ENCODE measurements at places on chromosomes 12 and 14.
A peak's percentile ranks its signal among the peaks of the same experiment; 100 is the strongest.

- no peak for DNase-seq
Measured at GRCh38 chr12:74285773-74286172, 251.9 kb upstream of the ATXN7L3B start.

GRCh38 chr12:47735649-47736048 lies 10.4 kb upstream of the ENDOU start:
- DNase-seq: no peak

- DNase-seq: no peak
Measured at GRCh38 chr12:6380141-6381121, 3.5 kb upstream of the LTBR start.

- DNase-seq: no peak
Measured at GRCh38 chr12:114626-115211, 48.2 kb downstream of the IQSEC3 start.

GRCh38 chr14:99264691-99265450 lies 7.1 kb downstream of the BCL11B start:
- DNase-seq: peak; percentile 25

DNA sequence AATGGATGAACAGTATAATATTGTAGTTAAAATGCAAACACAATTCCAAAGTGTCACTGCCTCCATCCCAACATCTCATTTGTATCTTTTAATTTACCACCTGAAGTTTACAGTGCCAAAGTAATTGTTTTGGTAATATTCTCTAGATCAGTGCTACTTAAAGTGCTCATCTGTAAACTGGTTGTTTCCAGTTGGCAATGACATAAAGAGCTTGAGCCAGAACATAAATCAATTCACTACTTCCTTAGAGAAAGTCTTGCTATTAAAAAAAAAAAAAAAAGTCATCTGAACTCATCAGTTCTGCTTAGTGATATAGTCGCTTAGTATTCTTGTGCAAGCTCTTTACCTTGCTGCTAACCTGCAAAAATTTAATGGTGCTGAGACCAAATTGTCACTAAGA lies 16.4 kb downstream of the PLCZ1 start:
- no peak for DNase-seq

GRCh38 chr12:27981874-27982273 lies 9.3 kb upstream of the PTHLH start:
- DNase-seq: no peak

GRCh38 chr12:112898380-112898779 lies 8.4 kb upstream of the OAS1 start:
- DNase-seq: no peak

DNA sequence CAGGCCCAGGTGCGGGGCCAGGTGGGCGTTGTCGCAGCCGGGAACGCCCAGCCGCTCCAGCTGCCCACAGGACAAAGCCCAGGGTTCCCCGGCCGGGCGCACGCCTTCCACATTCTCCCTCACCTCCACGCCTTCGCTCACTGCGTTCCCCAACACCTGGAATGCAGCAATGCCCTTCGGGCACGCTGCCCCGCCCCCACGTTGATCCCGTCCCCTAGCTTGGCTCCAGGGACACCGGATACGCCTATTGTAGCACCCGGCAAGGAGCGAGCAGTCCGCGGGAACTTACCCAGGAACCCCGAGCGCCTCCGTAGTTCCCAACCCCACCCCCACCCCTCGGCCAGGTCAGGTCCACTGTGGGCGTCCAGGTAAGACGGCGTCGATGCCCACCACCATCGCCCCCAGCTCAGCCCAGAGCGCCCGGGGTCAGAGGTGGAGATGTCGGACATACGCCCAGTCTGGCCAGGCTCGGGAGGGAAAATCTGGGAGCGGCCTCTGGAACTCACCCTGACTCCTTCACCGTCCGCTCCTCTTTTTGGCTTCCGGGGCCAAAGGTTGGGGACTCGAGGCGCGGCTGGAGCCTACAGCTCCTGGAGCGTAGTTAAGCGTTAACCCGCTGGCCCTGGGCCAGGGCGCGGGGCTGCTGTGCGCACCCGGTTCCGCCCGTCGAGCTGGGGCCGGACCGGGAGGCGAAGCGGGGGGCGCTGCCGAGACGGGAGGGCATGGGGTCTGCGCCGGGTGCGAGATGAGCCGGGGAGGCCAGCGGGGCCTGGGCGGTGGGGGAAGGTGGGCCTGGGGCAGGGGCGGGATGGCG lies 594 bp upstream of the CEP170B start:
- no peak for DNase-seq

GRCh38 chr14:69845050-69845581 lies 34.1 kb upstream of the SMOC1 start:
- DNase-seq: no peak

- no peak for DNase-seq
Measured at GRCh38 chr12:81644503-81644902, 114.6 kb downstream of the PPFIA2 start.

DNA sequence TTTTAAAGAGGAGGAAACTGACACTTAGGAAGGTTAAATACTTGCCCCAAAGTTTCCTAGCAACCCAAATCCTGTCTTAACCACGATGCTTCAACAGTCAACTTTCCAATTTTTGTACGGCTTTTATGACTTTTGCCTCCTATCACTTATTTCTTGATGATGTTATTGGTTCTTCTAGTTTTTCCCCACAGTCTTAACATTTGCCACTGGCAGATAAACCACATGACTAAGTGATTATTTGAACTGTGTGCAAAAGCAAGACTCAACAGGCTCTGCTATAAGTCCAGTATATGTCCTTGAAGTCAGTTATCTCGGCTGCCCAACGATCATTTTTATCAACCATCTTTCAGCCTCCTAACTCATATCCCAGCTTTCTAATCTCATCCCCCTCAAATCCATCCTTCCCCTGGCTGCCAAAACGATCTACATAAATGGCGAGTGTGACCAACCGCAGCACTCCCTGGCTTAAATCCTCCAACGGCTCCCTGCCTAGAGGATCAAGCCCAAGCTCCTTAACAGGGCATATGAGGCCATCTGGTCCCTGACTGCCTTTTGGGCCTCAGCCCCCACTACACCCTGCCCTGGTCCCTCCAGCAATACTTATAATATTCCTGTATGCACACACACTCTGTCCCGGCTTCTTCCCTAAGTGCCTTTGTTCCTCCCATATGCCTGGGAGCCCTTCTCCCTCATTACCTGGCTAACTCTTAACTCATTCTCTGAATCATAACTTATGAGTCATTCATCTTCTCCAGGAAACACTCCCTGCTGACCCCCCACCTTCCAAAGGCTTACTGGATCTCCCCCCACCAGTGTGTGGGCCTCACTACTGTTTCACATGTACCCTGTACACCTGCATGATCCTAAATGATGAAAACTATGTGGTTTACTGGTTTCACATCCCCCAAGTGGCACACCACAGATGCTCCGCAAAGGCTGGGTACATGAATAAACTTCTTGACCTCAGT lies 8.8 kb downstream of the VPS37B start:
- DNase-seq: no peak

DNA sequence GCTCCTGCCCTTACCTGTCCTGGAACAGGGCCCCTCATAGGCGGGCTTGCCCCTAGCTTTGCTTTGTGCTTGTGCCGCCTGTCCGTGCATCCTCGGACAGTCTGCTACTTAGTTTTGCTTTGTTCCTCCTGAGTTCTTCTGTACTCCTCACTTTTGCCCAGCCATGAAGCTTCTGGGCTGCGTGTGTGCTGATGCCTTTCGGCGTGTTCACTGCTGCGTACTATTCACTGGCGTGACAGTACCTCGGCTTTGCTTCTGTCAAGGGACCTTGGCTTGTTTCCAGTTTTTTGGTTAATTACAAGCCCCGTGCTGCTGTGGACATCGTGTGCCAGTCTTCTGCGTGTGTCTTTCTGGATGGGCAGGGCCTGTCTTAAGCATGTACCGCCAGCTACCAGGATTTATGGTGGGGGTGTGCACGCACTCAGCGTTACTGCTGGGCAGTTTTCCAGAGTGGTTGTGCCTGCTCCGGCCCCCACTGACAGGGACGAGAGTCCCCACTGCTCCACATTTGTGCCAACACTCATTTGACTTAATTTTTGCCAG lies 2.5 kb downstream of the PACS2 start:
- no peak for DNase-seq

DNA sequence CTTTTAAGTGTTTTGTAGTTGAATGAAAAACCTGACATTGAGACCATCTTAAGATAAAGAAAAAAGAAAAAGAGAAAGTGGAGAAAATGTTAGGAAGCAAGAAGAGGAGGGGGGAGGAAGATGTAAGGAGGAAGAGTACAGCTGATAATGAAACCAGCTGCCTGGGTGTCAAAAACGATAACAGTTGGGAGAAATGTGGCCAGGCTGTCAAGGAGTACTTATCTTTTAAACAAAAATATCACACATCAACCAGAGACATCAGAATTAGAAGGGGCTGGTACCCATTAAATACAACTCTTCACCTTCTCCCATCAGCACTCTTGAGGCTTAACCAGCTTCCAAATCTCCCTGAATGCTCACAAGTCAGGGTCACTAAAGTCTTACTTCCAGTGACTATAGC lies 4.5 kb downstream of the SLC11A2 start:
- DNase-seq: no peak

DNA sequence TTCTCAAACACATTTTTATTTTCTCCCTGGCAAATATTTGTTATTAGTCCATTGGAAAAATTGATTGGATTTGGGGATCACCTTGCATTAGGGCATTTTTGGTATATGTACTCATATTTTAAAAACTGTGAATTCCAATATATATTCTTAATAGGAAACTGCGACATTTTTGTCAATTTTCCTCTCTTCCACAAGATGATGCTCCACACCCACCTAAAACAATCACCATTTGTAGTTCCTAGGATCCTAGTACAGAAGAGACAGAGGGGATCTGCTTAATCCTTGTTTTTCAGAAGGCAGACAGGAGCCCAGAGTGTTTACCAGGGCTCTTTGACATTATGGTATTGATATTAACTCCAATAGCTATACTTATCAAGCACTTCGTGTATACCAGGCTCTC lies 22.8 kb upstream of the OASL start:
- DNase-seq: no peak

DNA sequence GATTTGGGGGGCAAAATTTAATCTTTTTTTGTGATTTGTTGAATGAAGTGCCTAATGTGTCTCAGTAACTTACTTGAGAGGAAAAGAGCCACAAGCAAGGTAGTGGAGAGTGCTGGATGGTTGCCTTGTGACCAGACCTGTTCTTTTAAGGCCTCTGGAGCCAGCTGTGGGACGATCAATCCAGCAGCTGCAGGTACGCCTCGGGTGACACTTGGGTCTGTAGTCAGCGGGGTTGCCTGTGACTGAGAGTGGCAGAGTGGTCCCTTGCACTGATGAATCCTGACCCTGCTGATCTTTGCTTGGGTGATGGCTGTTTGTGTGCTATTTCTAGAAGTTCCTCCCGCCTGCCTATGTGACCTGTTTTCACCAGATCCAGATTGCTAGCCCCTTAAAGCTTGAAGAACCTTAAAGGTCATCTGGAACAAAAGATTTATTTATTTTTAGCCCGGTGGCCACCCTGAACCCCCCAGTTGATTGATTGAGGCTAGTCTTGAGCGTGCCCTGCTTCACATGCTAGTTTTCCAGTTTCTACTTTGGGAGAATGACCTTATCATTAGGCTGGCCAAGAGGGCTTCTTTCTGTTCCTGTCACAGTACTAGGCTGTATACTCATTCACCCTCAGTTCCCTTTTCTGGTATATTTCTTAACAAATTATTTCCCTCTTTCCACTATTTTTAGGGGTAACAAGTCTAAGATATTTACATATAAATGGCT lies 23.2 kb downstream of the PRKCH start:
- no peak for DNase-seq

GRCh38 chr12:43069768-43070221 lies 480.2 kb upstream of the PRICKLE1 start:
- DNase-seq: no peak

GRCh38 chr12:85996280-85996679 lies 122.2 kb downstream of the NTS start:
- no peak for DNase-seq

Data from CD4-positive, alpha-beta T cell treated with Interleukin-1 beta for 1 hour (primary cell).